ENCODE measurements at places on chromosomes 6 and 20. TPM values are rescaled to one million over a fixed set of nuclear protein-coding genes. Genes with fewer than 3 reads are reported as not detected.

DNA sequence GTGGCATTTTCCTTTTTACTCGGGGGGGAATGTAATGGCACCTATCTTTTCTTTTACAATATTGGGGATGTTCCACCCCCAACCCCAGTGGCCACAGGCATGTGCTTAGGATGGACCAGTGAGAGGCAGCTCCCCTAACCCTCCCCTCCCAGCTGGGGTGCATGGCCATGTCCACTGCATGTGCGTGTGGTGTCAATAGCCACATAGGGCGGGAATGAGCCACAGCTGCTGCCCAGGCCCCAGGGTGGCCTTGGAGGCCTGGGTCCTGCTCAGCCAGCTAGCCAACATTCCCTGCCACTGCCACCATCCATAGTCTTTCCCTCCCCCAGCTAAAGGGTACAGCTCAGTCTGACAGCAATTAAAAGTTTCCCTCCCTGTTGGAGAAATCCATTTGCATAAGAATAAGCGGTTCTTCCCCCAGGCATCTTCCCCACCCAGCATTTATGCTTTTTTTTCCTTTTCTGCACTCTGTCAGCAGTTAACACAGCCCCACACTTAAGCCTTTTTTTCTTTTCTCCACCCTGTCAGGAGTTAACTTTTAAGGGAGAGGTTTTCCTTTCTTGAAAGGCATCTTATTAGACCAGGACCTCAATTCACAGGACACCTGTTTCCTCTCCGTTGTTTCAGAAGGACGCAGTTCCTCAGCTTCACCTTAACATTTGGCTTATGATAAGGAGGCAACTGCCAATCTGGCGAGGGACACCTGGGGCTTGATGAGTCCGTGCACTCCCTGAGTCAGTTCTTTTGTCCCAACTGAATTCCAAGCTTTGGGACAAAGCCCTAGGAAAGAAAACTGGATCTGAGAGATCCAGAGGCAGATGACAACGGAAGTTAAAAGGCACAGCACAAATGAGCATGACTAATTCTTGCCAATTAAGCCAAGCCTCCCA is 121.4 kb downstream of the TPBG start:
- H3K27ac ChIP-seq, result no peak overlapping the region
- H3K4me1 ChIP-seq, result no peaks in the 10 kb centered on the region
- no peaks in the 10 kb centered on the region for H3K36me3 ChIP-seq

DNA sequence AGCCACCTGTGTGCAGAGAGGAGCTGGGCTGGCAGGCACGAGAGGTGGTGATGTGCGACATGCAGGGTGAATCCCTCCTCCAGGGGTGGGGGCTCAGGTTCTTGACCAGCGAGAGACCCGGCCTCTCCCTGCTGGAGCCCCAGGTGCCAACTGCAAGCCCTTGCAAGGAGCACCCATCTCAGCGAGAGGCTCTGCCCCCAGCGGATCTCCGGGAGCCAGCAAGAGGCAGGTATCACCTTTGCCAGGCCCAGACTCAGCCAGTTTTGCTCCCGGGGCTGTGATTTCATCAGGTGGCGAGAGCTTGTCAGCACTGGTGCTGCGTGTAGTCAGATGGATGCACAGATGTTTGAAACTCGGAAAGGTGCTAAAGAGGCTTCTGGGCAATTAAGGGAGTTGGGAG is 87.7 kb downstream of the TFAP2C start:
- DNase-seq, result no peak
- no peaks in the 10 kb centered on the region for H3K27me3 ChIP-seq
- no peaks in the 10 kb centered on the region for H3K36me3 ChIP-seq
- no peak overlapping the region for H3K27ac ChIP-seq

DNA sequence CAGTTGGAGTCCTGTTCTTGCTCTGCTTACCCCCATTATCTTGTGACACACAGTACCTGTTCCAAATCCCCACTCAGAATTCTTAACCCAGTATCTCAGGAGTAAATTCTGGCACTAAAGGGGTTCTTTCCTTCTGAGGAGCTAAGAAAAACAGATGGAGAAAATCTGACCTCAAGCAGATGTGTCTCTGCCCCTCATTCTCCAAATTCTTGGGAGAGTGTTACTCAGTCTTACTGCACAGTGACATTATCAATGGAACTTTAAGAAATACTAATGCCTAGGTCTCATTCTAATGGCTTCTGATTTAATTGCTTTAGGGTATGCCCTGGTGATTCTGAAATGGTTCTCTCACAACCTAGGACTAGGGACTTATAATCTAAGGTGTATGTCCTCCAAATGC is 40.6 kb upstream of the PTPRK start:
- H3K36me3 ChIP-seq, result no peaks in the 10 kb centered on the region
- no peak for DNase-seq
- H3K27me3 ChIP-seq, result no peaks in the 10 kb centered on the region
- no peak overlapping the region for H3K27ac ChIP-seq

DNA sequence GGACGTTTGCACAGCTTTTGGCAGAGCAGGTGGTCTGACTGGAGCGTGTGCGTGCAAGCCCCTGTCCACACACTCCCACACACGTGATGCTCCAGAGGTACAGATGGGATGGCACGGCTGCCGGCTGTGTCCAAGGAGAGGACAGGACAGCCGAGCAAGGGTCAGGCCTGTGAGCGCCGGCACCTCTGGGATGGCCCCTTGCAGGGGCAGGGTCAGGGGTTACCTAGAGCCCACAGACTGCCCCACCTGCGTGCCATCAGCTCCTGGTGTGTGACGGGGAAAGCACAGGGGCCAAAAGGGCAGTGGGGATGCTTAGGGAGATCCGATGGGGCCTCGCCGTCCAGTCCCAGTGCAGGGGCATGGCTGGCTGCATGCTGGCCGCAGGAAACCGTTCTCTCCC is 189.7 kb downstream of the TAF4 start:
- DNase-seq, result no peak
- no peak overlapping the region for H3K27ac ChIP-seq
- no peaks in the 10 kb centered on the region for H3K27me3 ChIP-seq
- no peak overlapping the region for H3K4me3 ChIP-seq
- no peaks in the 10 kb centered on the region for H3K36me3 ChIP-seq

The KHDC1 gene
- polyA plus RNA-seq, result 1.0 TPM

The OPN5 gene
- polyA plus RNA-seq, result not detected

Measured in naive thymus-derived CD4-positive, alpha-beta T cell (primary cell).